ENCODE measurements at places on chromosomes 5 and 9.

DNA sequence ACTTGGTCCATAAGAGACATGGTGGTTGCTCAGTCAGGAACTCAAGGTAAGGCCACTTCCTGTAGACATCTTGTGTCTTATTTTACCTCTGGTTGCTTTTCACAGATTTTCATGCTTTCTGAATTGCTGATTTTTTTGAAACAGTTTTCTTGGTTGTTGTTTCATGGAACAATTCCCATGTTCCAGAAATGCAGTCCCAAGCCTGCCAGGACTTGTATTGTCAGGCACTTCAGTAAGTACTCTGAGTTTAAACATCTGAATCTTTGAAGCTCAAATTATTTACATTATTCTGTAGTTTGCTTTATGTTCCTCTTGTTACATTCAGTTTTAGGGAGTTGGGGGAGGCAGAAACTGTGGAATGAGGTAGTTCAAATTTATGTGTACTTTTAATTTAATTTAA, 290.2 kb downstream of the DMRT2 start:
- no peak for DNase-seq

DNA sequence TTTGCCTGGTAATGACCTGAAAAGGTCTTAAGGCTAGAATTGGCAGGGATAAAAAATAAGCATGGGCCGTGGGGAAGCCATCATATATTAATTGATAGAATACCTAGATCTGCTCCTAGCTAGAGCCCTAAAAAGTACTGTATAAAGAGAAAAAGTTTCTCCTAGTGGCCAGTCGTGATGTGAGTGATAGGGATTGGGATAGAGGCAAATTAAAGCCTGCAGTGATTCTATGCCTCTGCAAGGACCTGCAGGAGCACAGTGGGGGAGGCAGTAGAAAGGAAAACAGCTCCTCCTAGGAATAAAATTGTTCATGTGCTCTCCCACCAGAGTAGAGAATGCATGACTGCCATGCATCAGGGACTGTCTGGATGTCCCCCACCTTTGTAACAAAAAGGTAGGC, 56.2 kb upstream of the FTMT start:
- no peak for DNase-seq

DNA sequence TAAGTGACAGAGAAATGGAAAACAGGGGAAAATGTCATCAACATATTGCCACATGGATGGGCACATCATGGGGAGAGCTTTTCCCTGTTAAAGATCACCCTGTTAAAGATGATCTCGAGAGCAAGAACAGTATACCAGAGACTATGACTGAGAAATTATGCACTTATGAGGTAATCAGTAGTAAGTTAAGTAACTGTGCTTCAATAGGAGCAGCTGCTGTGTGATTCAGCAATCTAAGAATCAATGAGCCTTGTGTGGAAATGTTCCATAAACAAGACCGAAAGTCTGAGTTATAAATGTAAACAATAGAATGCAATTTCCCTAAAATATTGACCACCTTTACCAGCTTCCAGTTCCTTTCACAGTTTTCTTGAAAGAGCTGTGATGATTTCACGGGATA, 582.3 kb downstream of the CAAP1 start:
- DNase-seq: no peak

DNA sequence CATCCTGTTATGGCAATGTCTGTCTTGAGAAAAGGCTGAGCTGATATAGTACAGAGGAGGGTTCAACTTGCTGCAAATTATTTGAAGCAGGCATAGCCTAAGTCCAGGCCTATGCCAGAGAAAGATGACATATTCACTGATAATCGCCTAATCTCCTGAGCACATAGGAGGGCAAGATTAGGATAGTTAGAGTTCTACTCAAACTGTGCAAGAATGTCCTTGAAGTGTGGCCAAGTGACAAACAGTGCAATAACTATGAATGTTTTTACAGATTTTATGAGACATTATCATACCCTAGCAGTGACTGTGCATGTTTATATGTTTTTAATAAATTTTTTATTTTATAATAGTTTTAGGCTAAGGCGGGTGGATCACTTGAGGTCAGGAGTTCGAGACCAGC, 96.2 kb downstream of the TSSK1B start:
- DNase-seq: no peak

- DNase-seq: peak; percentile 1
Observed at GRCh38 chr5:118126159-118126558, 862.2 kb downstream of the DTWD2 start.

DNA sequence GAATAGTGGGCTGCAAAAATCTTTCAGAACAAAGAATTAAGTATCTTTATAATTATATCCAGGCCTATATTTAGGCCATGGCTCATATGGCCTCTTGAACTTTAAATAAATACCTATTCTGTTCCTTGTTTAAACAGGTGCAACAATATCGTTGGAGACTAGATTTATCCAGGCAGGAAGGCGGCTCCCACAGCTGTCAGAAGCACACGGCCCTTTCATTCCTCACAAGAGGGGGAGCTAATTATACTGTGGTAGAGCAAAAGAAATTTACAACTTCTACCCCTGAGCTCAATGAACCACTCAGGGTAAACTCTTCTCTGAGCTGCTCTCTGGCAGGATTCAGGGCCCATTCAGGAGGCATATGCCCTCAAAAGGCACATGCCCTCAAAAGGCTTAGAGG, 31.3 kb downstream of the TMEM174 start:
- no peak for DNase-seq

DNA sequence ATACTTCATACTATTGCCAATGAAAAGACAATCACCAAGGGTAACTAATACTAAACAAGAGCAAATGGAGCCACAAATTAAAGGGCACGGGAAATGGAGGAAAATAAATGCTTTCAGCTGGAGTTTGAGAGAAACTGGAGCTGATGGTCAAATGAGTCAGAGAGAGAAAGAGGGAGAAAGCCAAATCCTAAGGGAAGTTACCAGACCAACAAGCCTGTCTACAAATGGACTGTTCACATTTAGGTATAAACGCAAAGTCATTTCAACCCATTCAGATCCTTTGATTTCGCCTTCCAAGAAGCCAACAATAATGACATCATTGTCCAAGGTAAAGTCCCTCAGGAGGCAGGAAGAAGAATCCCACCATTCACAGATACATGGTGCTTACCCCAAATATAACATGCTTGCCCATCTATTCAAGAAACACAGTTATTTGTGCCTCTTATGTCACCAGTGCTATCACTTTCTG, 351.8 kb downstream of the RAB3C start:
- DNase-seq: no peak

DNA sequence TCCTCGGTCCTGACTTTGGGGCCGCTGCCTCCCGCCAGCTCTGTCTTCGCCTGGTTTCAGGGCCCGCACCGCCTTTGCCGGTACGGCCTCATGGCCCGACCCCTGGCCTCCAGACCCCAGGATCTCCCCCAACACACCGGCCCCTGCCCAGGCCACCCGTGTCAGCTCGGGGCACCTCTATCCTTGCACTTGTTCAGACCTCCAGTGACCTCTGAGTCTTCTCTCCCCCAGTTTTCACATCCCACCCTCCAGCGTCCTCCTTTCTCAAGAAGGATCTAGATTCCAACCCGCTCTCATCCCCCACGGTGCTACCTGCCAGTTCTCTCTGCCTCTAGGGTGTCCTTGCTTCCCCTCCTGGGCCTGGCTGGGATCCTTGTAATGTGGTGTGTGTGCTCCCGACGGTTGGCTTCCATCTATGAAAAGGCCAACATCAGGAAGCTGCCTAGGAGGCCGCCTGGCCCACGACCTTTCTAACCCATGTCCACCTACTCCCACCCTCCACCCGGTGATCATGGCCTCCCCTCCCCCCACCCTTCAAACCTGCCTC, 61.1 kb downstream of the SPATA31C2 start:
- DNase-seq: no peak

- no peak for DNase-seq
Observed at GRCh38 chr9:116287721-116288120, 134.1 kb downstream of the PAPPA start.

GRCh38 chr5:139416651-139417050, 12.8 kb upstream of the SPATA24 start:
- no peak for DNase-seq

- DNase-seq: no peak
Observed at GRCh38 chr5:37533851-37534250, 154.7 kb downstream of the WDR70 start.

DNA sequence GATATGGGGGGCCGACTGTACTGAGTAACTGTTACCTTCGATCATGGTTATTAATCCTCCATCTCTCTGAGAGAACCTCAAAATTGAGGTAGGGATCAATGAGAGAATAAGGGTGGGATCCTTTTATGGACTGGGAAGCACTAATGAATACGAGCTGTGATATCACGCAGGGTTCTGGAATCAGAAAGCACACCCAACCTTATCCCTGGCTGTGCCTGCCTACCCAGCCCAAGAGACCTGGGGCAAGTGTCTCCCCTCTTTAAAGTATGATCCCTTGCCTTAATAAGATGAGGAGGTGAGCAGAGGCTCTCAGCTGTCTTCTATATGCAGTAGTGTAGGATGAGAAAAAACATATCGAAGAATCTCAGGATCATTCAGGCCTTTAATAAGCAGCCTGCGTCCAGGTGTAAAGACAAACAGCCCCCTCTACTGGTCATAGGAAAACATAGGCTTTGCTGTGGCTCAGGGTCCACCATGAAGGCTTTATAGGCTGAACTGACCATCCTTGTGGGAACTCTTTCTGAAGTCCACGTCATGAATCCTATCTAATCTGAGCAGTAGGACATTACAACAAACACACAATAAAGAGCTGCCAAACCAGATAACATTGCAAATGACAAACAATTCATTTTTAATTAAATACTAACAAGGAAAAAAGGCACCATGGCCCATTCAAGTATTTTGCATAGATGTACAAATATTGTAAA, 16.8 kb downstream of the NIPAL4 start:
- no peak for DNase-seq

DNA sequence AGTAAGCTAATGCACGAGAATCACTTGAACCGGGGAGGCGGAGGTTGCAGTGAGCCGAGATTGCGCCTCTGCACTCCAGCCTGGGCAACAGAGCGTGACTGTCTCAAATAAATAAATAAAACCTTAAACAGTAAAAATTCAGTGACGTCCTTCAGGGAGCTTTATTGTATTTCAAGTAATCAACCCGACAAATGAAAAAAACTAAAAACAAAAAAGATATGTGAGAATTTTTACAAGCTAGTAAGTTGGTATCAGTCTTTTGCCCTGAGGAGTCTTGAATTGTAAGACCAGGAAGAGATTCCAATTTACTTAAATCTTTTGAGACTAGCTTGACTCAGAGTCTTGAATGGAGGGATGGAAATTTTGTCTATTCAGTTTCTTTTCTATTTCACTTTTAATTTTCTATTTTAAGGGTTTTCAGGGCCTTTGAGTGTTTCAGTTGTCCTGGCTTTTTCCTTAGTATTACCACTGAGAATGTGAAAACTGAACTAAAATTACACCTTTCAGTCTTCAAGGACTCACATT, 126.0 kb upstream of the DHFR start:
- no peak for DNase-seq

- DNase-seq: no peak
Observed at GRCh38 chr5:21397693-21398092, 1409.7 kb upstream of the CDH18 start.

- DNase-seq: no peak
Observed at GRCh38 chr5:68407311-68408239, 192.0 kb downstream of the PIK3R1 start.

DNA sequence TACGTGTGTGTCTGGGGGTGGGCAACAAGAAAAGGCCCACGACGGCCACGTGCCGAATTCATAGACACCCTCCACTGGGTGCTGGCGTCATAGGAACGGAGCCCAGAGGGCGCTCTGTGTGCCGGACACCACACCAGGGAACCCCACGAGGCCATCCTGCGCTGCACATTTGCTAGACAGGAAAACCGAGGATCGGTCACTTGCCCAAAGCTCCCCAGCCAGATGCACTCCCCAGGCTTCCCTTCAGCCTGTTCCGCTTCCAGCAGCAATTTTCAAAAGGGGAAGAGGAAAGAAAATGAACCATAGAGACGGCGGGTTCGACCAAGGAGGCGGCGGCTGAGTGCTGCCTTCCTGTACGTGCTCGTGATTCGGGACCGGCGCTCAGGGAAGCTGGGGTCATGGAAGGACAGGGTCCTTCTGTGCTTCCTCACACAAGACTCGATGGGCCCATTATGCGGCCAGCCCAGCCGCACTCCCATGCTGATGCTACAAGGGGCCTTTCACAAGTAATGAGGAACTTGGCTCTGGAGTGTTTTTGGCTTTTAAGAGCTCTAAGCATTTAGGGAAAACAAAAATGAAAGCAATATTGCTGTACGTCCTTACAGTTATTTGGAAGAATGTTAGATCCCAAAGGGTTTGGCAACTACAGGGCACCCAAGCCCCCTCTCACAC, 124.6 kb upstream of the SARDH start:
- DNase-seq: no peak

DNA sequence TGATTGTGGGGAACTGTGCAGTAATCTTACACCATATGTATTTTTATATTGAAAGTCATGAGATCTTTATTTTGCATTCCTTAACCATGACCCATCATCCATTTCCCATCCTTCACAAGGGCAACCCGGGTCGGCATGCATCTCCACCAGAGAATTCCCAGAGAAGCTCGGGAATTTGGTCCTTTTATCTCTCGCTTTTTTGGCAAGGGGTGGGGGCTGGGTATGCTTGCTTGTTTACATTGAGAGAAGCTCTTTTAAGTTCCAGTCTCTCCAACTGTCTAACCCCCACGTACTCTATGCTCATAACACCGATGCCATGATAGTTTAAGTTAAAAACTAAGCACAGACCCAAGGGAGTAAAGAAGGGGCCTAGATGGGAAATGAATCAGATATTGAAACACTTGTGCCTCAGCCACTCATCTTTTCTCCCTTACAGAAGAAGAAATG, 109.9 kb upstream of the NFIB start:
- no peak for DNase-seq

DNA sequence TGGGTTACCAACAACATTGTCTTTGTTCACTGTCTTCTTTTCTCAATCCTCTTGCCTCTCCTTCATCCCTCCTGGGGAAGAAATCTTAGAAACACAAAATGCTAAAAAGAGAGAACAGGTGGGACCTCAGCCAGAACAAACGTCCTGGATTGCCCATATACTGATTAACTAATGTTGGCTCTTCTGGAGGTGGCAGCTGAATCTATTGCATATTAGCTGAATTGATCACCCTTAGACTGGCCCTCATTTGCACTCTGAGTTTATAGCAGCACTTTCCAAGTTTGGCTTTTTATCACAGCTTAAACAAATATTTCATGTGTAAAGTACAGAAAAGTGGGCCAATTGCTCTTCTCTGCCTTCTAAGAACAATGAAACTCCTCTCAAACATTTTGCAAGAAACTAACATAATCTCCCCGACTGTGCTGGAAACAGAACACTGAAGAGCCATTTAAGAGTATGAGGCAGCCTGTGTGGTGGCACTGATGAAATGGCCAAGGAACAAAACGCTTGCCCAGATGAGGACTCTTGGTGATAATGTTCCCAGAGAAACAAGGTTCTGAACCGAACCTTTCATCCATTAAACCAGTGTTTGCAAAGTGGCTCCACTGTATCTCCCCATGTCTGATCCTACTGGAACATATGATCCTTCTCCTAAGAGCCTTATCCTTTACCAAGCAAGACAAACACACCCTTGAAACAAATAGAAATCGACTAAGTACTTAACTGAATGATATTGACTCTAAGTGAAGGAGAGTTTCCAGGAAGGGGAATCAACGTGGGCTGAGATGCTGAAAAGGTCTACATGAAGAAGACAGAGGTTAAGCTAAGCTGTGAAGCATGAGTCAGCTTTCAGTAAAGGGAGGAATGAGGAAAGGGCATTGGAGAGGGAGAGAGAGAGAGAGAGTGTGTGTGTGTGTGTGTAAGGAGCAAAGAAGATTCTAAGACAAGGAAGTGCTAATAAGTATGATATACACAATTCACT, 83.2 kb upstream of the LIFR start:
- DNase-seq: peak; percentile 43

- no peak for DNase-seq
Observed at GRCh38 chr9:73579823-73580222, 428.2 kb downstream of the ANXA1 start.

- DNase-seq: no peak
Observed at GRCh38 chr9:107161338-107161737, 121.7 kb upstream of the RAD23B start.
